Fibroblast of villous mesenchyme (primary cell): ENCODE measurements at places on chromosomes 7 and 10. TPM values are rescaled to one million over a fixed set of nuclear protein-coding genes. Genes with fewer than 3 reads are reported as not detected.

The NEURL1 gene
- total RNA-seq = under 0.01 TPM in 2 replicates

The TLX1 gene
- total RNA-seq = not detected in 2 replicates

The ANKRD30A gene
- total RNA-seq = 0.97 and 1.7 TPM in 2 replicates

The FANK1 gene
- total RNA-seq = 2.9 and 3.0 TPM in 2 replicates

The FOXI2 gene
- total RNA-seq = not detected in 2 replicates

The PKD2L1 gene
- total RNA-seq = not detected in 2 replicates

The SPDYE16 gene
- total RNA-seq = not detected in 2 replicates

The AGAP5 gene
- 3.0 and 3.9 TPM in 2 replicates for total RNA-seq
